ENCODE measurements at places on chromosomes 1 and 21.

DNA sequence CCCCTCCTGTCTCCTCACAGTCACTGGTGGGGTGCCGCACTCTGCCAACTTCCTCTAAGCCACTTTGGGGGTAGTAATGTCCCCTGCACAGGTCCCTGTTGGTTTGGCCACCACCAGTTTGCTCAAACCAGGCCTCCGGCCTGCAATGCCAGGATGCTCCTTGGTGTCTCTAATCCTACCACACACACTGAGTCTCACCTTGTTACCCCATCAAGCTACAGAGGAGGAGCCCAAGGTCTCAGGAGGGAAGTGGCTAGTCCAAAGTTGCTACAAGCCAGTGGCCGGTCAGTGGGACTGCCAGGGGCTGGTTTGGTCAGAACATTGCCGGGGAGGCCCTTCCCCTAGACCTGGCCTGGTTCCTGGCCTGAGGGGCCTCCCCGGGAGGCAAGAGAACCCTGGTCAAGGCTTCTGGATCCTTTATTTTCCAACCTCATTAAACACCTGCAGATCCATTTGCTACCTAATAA lies 21.5 kb upstream of the LRP8 start:
- no peak for DNase-seq

GRCh38 chr1:181206513-181206912 lies 118.0 kb downstream of the IER5 start:
- DNase-seq, result no peak

DNA sequence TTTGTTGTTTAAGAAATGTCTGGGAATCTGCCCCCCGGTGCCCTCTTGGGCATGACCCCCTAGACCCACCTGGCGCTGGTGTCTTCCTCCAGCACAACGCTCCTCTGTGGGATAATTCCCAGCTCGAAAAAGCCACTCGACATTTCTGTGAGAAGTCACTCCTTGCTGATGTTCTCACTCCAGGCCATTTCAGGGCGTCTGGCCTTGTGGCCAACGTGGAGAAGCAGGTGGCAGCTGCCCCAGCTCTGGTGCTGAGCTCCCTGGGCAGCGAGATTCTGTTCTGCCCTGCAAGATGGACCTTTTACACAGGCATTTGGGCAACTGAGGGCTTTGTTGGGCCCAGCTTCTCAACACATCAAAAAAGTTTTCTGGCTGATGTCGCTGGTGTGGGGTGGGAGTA lies 147.7 kb upstream of the WNT4 start:
- DNase-seq, result no peak

DNA sequence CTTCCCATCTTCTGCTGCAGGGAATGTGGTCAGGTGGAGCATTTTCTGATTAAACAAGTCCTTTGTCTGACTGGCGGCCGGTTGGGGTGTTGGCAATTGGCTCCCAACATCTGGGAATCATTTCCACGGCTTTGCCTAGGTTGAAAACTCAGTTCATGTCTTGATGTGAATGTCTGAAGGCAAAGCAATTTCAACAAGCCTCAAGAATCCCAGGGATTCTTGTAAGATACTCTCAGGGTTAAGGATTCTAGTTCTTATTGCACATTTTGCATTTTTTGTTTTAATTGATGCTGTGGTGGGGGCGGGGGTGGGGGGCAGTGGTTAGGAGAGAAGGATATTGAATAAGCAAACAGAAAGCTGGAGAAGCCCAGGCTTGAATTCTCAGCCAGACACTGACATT lies 273.9 kb downstream of the KIF26B start:
- DNase-seq, result no peak

DNA sequence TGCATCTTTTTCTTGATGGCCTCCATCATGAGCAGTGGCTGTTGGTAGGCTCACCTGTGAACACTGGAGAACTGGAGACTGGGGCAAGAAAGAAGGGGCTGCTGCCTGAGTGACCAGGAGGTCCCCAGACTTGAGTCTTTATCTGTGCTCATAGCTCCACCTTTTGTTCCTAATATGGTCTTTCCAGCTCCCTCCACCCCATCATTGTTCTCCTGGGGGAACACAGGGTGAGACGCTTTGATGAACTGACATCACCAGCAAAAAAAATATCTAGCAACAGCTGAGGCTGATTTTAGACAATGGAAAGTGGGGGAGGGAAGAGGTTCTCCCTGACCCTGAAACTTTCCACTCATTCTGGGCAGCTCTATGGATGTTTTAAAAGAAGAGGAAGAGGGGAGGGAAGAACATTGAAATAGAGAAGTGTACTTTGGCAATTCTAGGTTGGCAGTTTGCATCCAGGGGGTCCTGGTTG lies at the start of gene TPM3:
TSS of gene TPM3 (minus strand) at position 111 of the 472 bp plus-strand sequence. CDS start at position 29, 82 bp downstream.
- peak; percentile 40 for DNase-seq

Data from inflammatory macrophage treated with lipopolysaccharide for 4 hours (primary cell).